ENCODE measurements at places on chromosomes 3 and 15. TPM values are rescaled to one million over a fixed set of nuclear protein-coding genes. Genes with fewer than 3 reads are reported as not detected.

The PRICKLE2 gene
- total RNA-seq: 83.0 TPM

The IL17RB gene
- total RNA-seq: 18.5 TPM

The TKT gene
- total RNA-seq: 162 TPM

The SI gene
- not detected for total RNA-seq

The ZBED2 gene
- total RNA-seq: not detected

The DCP1A gene
- total RNA-seq: 21.7 TPM

The FBXO22 gene
- total RNA-seq: 18.8 TPM

The CCR5 gene
- total RNA-seq: 1.0 TPM

The RABL3 gene
- 28.9 TPM for total RNA-seq

The CPN2 gene
- not detected for total RNA-seq

The ANKUB1 gene
- total RNA-seq: 0.21 TPM

The STRIT1 gene
- not detected for total RNA-seq

The GP5 gene
- total RNA-seq: 0.16 TPM

The FRMD5 gene
- total RNA-seq: 33.9 TPM

The CATSPER2 gene
- 34.9 TPM for total RNA-seq

The CYP1A2 gene
- not detected for total RNA-seq

The RNF123 gene
- 61.7 TPM for total RNA-seq

The ARPP21 gene
- 117 TPM for total RNA-seq

The GOLGA6L24 gene
- not detected for total RNA-seq

The NME9 gene
- total RNA-seq: 7.8 TPM

The GATM gene
- 168 TPM for total RNA-seq

The ADGRG7 gene
- not detected for total RNA-seq

The ADCY5 gene
- total RNA-seq: 68.3 TPM

The CDV3 gene
- 85.4 TPM for total RNA-seq

The MEX3B gene
- total RNA-seq: 4.9 TPM

The NANOGP8 gene
- 1.9 TPM for total RNA-seq

The CCDC39 gene
- total RNA-seq: 1.3 TPM

The MITF gene
- 13.6 TPM for total RNA-seq

The POPDC2 gene
- 2.2 TPM for total RNA-seq

The C3orf22 gene
- not detected for total RNA-seq

The ROPN1 gene
- not detected for total RNA-seq

The ADAMTS9 gene
- 7.6 TPM for total RNA-seq

The C2CD4A gene
- not detected for total RNA-seq

The SPESP1 gene
- not detected for total RNA-seq

The MRPS11 gene
- total RNA-seq: 56.8 TPM

The ATP11B gene
- total RNA-seq: 50.2 TPM

The SPATA12 gene
- total RNA-seq: not detected

The NOX5 gene
- 0.74 TPM for total RNA-seq

The ALDH1A2 gene
- total RNA-seq: 13.8 TPM
